ENCODE measurements at places on chromosomes 2 and 18. TPM values are rescaled to one million over a fixed set of nuclear protein-coding genes. Genes with fewer than 3 reads are reported as not detected.
A peak's percentile ranks its signal among the peaks of the same experiment; 100 is the strongest.

POTEI gene
- total RNA-seq, result 0.72 TPM

ALK gene
- 4.2 TPM for total RNA-seq

CHRND gene
- 0.10 TPM for total RNA-seq

DNA sequence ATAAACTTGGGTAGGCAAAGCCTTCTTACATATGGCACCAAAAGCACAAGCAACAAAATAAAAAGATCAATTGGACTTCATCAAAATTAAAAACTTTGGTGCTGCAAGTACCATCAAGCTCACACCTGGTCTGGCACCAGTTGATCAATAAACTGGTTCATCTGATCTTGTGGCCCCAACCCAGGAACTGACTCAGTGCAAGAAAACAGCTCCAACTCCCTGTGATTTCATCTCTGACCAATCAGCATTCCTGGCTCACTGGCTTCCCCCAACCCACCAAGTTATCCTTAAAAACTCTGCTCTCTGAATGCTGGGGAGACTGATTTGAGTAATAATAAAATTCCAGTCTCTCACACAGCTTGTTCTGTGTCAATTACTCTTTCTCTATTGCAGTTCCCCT lies 8.4 kb downstream of the EPG5 start:
- DNase-seq, result no peak

GRCh38 chr2:178716394-178716793 lies 90.8 kb downstream of the TTN start:
- DNase-seq, result no peak

DNA sequence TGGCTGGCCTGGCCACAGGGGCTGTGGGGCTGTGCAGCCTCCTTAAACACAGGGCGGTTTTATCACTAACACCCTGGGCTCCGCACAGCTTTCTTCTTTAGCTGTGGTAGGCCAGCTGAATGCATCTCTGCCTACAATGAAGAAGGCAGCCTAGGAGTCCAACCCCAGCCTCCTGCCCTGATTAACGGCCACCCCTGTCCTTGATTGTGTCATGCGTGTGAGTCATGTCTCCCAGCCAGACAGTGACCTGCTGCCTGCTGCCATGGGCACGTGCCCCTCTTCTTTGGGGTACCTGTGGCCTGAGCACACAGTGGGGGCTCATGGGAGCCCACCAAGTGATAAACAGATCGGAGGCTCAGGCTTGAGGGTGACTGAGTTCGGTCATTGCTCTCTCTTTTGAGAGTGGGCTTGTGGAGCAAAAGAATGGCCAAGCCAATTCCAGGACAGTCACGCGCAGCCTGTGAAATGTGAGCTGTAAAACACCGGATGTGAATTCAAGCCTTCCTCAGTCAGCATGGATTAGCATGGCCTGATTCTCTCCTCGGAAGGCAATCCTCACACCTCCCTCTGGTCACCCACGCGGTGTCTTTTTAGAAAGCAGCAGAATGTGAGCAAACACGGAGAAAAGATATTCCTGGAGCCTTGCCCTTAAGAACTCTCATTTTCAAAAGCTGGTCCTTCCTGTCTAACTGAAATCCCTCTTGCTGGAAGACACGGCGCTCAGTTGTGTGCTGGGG lies 144.1 kb downstream of the CELF4 start:
- DNase-seq, result no peak

DNA sequence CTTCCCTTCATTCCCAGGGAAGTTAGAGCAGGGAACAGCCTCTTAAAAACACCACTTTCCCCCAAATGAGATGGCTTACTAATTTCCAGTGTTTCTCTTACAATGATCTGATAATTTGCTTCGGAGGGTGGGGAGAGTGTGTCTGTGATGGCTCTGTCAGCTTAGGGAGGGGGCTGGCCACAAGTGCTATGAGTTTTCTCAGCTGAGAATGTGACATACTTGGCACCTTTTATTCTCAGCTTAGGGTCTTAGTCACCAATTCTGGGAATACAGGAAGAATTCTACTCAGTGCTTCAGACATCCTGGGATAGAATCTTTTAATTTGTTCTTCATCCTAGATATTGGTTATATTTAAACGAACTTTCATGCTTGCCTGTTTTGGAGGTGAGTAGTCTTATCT lies 64.4 kb downstream of the AOX1 start:
- DNase-seq, result no peak

- no peak for DNase-seq
Measured at GRCh38 chr2:200749631-200750322, 61.9 kb upstream of the BZW1 start.

GRCh38 chr2:174516501-174517378 lies 29.9 kb upstream of the GPR155 start:
- DNase-seq, result no peak

- DNase-seq, result peak; percentile 80
Measured at GRCh38 chr2:177332026-177332991, 60.3 kb upstream of the AGPS start.

DNA sequence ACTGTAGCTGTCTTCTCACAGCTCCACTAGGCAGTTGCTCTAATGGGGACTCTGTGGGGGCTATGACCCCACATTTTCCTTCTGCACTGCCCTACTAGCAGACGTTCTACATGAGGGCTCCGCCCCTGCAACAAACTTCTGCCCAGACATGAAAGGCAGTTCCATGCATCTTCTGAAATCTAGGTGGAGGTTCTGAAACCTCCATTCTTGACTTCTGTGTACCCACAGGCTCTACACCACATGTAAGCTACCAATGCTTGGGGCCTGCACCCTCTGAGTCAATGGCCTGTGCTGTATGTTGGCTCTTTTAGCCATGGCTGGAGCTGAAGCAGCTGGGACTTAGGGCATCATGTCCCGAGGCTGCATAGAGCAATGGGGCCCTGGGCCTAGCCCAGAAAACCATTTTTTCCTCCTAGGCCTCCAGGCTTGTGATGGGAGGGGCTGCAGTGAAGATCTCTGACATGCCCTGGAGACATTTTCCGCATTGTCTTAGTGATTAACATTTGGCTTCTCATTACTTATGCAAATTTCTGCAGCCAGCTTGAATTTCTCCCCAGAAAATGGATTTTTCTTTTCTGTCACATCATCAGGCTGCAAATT lies 123.0 kb downstream of the MYCN start:
- no peak for DNase-seq

GRCh38 chr2:32614084-32614483 lies 13.8 kb upstream of the TTC27 start:
- no peak for DNase-seq

DNA sequence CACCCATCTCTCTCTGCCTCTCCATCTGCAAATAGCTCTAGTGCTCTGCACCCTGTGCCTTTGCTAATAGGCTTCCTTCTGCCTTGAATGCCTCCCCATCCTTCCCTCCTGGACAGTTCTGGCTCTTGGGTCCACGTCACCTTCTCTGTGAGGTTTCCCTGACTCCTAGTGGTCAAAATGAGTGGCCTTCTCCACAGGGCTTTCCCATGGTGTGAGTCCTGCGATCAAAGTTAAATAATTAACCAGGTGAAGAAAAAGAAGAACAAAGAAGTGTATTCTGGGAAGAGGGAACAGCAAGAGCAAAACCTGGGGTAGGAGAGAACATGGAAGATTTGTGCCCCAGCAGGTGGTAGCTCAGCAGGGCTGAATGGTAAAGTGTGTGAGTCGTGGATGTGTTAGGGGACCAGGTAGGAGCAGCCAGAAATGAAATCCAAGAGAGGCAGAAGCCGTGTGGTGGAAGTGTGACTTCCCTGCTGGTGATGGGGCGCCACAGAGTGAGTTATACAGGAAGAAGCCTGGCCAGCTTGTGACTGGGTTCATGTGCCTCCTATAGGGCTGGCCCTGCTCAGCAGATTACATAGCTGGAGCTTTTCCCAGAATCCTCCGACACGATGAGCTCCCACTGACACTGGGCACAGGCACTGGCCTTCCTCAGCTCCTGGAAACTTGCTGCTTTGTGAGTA lies 93.8 kb upstream of the LDAH start:
- DNase-seq, result peak; percentile 32

GRCh38 chr2:215711471-215712034 lies 275.7 kb upstream of the FN1 start:
- DNase-seq, result no peak

DNA sequence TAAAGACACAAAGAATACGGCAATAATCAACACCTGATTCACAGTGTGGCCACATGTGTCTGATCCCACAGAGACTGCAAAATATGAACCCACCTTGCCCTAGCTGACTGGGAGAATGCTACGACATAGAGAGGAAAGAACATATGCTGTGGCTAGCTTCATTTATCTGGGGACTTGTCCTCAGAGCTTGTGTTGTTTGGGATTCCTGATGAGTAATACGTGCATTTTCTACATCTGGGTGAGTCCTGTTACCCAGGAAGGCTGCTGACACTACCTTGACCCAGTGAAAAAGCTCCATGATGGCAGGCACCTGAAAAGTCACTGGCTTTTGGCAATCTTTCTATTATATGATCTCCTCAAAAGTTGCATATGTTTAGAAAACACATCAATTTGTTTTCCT lies 427.7 kb upstream of the LYPD1 start:
- DNase-seq, result no peak

DNA sequence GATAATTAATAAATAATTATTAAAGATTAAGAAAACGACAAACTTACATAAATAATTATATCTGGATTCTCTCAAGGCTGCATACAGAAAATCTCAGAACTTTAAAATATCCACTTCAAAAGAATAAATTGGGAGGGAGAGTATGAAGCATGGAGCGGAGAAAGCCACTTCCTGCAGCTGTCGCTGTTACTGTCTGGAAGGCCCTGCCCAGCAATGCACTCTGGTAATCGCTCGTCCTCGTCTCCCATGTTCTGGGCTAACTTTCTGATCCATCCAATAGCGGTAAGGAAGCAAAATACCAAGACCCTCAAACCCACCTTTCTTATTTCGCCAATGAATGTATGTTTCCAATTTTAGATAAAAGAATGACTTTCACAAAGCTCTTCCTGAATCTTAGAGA lies 26.7 kb downstream of the CYRIA start:
- peak; percentile 83 for DNase-seq

Measured in spinal cord (tissue), 10 donors.